ENCODE measurements at places on chromosomes 2 and 18. TPM values are rescaled to one million over a fixed set of nuclear protein-coding genes. Genes with fewer than 3 reads are reported as not detected.

The PLGLB1 gene
- total RNA-seq: 2.0 TPM

GRCh38 chr2:69943000-69943842 is 18.2 kb downstream of the ASPRV1 start:
- no peak for DNase-seq
- H3K4me3 ChIP-seq: no peak overlapping the region
- no peak overlapping the region for H3K27ac ChIP-seq
- peaks cover 32% of the 10 kb centered on the region for H3K36me3 ChIP-seq

DNA sequence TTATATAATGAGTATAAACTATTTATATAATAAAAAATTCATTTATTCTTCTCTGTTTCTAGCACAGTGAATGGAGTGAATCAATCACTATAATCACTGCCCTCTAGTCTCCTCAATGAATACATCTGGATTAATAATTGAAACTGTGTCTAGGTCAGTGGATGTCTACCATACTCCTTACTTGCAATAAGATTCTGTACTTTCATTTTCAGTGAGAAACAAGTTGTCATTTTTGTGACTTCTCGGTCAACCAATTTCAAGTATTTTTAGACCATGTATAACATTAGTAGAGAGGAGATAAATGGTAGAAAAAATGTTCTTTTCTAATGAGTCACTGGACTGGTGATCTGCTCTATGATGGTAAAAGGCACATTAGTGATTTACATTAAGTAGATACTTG is 799.6 kb upstream of the CHAC2 start:
- no peak for DNase-seq
- no peaks in the 10 kb centered on the region for H3K27me3 ChIP-seq

The CPO gene
- total RNA-seq: not detected

GRCh38 chr2:143645921-143646645 is 516.9 kb downstream of the ARHGAP15 start:
- H3K27ac ChIP-seq: no peak overlapping the region
- H3K4me1 ChIP-seq: no peaks in the 10 kb centered on the region
- no peaks in the 10 kb centered on the region for H3K36me3 ChIP-seq
- DNase-seq: no peak

DNA sequence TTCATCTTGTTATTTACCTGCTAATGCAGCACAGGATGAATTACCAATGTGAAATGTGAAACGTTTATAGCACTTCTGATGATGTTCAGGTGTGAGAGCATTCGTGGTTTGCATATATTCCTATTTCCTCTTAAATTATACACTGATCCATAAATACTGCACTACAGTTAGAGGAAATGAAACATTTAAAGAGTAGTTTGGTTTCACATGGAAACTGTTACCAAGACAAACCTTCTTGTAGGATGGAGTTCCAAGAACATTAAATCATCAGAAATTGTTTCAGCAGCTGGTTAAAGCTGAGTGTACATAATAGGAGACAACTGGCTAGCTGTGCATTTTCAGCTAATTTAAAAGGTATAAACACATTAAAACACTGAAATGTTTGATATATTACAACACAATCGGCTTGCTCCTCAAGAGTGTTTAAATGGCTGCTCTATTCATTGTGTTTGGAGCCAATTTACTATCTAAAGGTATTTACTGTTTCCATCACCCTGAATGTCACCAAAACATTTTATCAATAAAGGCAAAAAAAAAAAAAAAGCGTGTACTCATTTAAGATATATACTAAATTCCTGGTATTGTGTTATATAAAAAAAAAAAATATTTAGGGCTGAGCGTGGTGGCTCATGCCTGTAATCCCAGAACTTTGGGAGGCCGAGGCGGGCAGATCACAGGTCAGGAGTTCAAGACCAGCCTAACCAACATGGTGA is 100.6 kb downstream of the DYM start:
- no peak overlapping the region for H3K4me3 ChIP-seq
- no peak overlapping the region for H3K27ac ChIP-seq
- H3K4me1 ChIP-seq: peaks cover 23% of the 10 kb centered on the region
- H3K27me3 ChIP-seq: no peaks in the 10 kb centered on the region

- no peak for DNase-seq
- no peaks in the 10 kb centered on the region for H3K36me3 ChIP-seq
- H3K4me3 ChIP-seq: no peak overlapping the region
- no peaks in the 10 kb centered on the region for H3K27me3 ChIP-seq
- H3K4me1 ChIP-seq: no peaks in the 10 kb centered on the region
Measured at GRCh38 chr18:43587538-43588153, 310.4 kb upstream of the SYT4 start.

DNA sequence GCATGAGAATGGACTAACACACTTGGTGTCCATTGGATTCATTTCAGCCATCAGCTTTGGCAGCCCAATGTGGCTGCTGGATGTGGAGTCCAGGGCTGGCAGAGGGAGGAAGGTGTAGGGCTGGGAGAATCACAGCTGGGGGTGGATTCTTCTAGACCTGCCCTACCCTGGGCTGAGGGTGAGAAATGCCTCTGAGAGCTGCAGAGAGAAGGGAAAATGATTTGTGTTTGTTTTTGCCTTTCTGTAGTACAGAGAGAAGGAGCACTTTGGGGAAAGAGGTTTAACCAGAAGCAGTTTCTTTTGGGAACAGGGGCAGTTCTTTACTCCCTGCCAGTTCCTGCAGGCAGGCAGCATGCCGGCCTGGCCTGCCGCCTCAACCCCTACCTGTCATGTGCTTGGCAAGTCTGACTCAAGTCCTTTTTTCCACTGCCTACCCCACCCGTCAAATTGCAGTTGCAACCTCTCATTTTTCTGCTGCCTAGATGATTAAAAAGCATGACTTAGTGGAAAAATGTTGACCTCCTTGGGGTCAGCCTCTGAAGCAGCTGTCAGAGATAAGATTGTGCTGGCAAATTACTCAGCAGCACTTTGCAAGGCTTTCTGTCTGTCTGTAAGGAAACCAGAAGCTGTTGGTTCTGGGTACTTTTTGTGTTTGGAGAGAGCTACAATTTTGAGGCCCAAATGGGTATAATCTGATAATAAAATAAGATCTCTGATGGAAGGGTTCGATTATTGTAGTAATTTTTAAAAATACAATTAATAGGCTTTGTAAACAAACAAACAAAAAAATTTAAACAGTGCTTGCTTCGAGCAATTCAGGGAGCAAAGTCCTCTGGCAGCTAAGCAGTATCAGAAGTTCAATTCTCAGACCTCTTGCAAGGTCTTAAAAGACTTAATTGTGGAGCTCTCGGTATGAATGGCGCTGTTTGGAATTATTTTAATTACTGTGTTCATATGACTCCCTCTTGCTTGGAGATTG is 21.7 kb downstream of the LBH start:
- no peak overlapping the region for H3K4me3 ChIP-seq
- DNase-seq: peak; percentile 25
- H3K27me3 ChIP-seq: no peaks in the 10 kb centered on the region
- H3K36me3 ChIP-seq: peaks cover 14% of the 10 kb centered on the region

- no peak for DNase-seq
- H3K4me1 ChIP-seq: no peaks in the 10 kb centered on the region
- no peak overlapping the region for H3K27ac ChIP-seq
- H3K36me3 ChIP-seq: no peaks in the 10 kb centered on the region
Measured at GRCh38 chr2:2586931-2587330, 255.9 kb upstream of the MYT1L start.

GRCh38 chr18:78693429-78693828 is 286.2 kb upstream of the SALL3 start:
- H3K4me1 ChIP-seq: no peaks in the 10 kb centered on the region
- H3K36me3 ChIP-seq: no peaks in the 10 kb centered on the region
- no peaks in the 10 kb centered on the region for H3K27me3 ChIP-seq

DNA sequence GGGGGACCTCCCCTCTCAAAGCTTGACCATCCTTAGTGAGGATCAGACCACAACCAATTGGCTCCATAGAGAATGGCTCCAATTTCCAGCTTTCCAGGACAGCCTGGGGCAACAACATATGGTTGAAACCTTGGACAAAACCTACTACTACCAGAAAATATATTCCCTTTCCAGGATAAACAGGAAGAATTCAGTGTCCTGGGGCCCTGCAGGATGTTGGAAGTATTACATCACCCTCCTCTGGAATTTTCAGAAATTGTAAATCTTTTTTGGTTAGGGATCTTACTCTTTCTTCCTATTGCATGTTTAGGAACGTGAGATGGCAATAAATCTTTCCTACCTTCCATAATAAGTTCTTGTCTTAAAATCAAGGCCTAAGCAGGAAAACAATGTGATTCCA is 158.9 kb upstream of the MEIS1 start:
- DNase-seq: no peak
- H3K4me1 ChIP-seq: no peaks in the 10 kb centered on the region
- no peaks in the 10 kb centered on the region for H3K36me3 ChIP-seq
- no peak overlapping the region for H3K27ac ChIP-seq
- no peak overlapping the region for H3K4me3 ChIP-seq

The IGFBP5 gene
- 2,105 TPM for total RNA-seq
